T follicular helper cell (primary cell): ENCODE measurements at places on chromosomes 16 and 17.

DNA sequence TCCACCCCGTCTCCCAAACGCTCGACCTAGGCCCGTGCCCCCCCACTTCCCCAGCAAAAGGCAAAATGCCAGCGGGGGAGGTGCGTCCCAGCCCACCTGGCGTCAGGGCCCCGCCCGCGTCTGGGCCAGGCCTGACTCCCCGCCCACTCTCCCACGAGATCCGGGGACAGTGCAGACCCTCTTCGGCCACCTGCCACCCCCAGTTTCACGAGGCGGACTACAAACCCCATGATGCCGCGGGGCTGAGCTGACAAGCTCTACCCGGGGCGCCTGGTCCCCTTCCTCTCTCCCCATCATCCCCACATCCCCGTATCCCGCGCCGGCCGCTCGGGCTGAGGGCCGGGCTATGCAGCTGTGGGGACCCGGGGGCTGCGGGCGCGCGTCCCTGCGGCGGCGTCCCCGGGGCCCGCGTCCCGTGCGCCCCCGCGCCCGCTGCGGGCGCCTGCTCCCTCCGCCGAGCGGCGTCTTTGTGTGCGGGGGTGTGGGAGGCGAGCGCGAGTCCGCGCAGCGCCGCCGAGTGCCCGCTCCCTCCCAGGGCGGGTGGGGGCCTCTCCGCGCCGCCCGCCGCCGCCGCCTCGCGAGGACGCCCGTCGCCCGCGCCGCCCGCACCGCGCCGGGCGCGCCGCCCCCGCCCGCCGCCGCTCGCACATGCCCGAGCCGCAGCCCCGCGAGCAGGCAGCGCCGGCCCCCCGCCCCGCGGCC lies at the start of gene ANKRD13B:
TSS of gene ANKRD13B (plus strand) at position 283 of the 702 bp plus-strand sequence. CDS start 490 bp downstream, outside the sequence.
- DNase-seq = no peak

DNA sequence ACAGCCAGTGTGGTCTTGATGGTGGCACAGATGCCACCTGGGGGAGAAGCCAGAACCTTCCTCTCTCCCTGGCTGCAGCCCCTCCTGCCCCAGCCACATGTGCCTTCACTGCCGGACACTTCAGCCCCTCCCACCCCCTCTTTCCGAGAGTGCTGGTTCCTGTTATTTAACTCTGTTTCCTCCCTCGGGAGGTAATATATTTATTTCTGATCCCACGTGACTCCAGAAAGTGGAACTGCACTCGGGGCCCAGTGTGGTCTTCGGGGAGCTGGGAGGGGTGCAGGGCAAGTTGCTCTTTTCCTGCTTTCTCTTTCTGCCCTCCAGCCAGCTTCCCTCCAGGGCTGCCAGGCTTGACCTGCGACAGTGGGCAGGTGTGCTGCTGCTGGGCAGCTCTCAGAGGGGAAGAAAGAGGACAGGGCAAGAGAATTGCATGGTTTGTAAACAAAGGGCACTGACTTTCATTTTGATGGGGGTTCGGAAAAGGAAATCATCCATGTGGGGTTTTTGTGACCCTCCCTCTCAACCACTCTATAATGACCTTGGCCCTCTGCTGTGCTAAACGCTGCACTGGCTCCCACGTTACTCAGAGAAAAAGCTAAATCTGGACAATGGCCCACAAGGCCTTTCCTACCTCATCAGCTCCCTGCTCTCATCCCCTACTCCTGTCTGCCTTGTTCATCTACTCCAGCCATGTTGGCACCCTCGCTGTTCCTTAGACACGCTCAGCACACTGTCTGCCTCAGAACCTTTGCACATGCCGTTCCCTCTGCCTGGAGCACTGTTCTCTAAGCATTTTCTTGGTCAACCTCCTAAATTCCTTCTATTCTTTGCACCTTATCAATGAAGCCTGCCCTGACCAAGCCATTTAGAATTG lies 8.2 kb upstream of the CIITA start:
- no peak for DNase-seq

DNA sequence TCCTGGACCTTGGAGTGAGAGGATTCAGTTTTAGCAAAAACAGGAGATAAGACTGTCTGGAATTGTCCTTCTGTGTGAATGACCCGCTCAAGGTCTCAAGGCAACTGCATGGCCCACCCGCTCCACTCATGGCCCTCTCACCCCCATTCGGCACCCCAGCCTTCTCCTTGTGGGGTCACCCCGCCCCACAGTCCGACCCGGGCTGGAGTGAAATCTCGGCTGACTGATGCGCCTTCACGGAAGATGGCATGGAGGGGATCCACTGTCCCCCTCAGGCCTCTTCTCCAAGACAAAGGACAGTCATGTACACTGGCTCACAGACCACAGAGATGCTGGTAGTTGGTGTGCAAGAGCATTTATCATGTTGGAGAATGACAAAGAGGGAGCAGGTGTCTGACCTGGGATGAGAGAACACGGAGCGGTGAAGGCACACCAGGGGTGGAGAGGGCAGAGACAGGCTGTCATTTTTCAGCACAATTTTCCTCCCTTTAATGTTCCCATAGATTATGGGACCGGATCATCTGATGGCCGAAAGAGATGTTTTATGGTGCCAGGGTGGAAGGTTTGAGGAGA lies 391.9 kb upstream of the TNRC6C start:
- DNase-seq = no peak

- no peak for DNase-seq
Measured at GRCh38 chr17:2222301-2222700, 81.3 kb downstream of the SMG6 start.

GRCh38 chr16:3578610-3579551 lies 1.7 kb upstream of the NLRC3 start:
- no peak for DNase-seq

GRCh38 chr17:19411631-19412030 lies 599 bp downstream of the RNF112 start:
- no peak for DNase-seq

DNA sequence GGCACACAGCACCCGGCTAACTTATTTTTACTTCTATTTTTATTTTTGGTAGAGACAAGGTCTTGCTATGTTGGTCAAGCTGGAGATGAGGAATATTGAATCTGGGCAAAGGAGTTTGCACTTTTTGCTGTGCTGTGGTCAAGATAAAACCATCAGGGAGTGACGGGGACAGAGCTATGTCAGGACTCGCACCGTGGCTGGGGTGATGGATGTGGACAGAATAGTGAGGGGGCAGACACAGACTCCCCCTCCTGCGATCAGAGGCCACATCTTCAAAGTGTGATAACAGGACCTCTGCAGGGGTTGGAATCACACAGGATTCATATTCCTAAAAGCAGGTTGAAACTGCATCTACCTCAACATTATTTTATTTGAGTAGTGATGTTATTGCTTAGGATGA lies 25.6 kb downstream of the IL21R start:
- DNase-seq = no peak

DNA sequence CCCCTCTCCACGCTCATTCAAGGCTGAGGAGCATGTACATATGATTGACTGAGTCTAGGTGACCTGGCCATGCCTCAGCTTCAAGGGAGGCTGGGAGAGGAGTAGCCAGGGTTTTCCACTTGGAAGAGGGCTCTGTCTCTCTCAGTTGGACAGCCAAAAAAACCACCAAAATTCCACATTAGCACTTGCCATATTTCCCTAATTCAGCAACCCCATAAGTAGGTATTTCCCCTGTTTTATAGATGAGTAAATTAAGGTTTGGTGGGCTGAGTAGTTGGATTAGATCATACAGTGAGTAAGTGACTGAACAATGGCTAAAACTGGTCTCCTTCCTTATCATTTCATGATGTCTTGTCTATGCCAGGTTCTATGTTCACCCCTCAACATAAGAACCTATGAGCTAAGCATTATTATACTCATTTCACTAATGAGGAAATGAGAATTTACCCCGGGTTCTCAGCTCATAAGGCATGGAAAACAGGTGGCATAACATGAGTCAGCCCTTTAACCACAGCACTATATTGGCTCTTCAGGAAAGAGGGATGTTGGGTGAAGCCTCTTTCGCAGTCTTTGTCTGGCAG lies 68.0 kb upstream of the GAS7 start:
- no peak for DNase-seq

DNA sequence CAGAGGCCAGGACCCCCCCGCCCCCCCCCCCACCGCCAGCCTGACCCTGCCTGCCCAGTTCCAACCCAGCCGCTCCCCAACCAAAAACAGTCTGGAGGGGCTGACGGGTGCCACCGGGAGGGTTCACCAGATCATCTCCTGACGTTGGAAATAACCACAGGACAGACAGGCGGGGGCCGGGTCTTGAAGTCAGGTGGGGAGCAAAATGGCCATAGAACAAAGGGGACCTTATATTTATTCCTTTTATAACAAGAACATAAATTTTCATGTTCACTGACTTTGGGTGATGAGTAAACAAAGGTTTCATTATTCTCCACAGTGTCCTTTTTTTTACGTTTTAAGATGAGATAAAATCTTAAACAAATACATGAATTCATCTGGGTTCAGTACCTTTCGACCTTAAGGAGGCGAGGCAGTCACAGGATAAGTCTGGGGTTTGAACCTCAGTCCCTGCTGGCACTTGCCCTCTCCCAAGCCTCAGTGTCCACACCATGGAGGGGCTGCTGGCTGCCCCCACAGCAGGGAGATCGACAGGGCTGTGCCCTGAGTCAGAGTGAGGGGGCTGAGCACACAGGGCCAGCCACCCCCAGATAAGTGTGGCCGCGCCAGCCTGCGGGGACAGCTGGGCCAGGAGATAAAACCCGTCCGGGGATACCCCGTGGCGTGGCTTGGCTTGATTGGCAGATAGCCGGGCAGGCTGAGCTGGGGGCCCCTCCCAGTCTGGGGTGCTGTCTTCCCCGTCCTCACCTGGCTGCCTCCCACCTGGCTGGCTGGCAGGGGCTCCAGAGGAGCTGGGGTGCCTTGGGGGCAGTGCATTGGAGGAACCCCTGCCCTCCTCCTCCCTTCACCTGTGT lies 15.0 kb downstream of the SLC7A5 start:
- DNase-seq = no peak

DNA sequence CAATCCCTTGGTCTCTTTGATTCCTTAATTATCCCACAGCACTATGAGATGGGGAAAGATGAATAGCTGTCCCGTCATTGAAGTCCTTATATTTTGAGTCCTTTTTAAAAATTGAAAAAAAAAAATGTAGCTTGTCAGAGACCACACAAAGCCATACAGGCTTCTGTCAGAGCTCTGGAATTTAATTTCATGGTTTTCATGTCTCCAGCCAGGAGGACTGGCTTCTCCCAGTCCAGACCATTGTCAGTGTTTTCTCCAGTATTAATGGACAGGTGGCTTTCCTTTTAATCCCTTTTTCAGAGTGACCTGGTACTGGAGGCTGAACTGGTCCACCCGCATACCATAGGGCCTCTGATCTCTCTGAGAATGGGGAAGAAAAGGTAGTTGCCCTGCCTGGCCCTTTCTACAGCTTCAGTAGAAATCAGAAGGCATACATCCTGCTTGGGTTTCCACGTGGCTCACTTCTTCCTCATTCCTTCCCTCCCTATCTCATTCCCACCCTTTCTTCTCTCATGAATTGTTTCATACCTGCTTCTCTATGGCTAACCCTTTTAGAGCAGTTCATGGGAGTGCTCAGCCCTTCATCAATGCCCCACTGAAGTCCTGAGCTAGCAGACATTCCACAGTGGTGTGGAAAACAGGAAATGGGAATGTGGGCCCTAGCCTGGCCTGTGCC lies 29.1 kb downstream of the TRIM16 start:
- DNase-seq = no peak

DNA sequence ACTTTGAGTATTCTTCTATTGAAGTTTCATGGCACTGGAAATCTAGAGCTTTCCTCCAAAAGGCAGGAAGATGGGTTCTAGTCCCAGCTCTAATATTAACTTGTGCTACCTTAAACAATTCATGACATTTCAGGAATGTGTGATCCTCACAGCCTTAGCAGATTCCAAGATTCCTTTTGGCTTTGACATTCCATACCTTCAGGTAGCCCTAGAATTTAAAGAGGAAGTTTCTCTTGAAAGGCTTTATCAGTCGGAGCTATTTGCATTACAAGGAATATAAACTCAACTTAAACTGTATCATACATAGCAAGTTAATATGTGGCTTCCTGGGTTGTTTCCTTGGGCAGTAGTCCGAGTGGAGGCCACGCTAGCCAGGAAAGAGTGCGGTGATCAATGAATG lies 330.0 kb downstream of the SHISA9 start:
- no peak for DNase-seq

DNA sequence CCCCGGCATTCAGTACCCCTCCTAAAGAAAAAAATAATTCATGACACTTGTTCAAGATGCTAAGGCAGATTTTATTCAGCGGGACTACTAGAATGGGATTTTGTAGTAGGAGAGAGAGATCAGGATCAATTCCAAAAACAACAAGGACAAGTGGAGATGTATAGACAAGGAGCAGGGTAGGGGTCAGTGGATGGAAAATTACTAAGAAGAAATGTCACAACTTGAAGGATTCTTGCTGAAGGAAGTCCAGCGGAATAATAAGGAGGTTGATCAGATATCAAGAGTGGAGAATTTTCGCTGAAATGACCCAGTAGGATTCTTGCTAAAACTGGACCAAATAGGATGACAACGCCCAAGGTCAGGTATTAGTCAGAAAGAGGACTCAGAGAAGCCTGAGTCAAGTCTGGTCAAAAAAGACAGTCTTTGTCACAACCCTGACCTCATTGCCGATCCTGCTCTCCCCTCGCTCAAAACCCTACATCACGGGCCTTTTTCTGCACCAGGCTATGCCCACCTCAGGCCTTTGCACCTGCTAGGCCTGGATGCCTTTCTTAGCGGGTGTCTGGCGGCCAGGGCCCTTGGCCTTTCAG lies 36.9 kb downstream of the MMD start:
- no peak for DNase-seq

DNA sequence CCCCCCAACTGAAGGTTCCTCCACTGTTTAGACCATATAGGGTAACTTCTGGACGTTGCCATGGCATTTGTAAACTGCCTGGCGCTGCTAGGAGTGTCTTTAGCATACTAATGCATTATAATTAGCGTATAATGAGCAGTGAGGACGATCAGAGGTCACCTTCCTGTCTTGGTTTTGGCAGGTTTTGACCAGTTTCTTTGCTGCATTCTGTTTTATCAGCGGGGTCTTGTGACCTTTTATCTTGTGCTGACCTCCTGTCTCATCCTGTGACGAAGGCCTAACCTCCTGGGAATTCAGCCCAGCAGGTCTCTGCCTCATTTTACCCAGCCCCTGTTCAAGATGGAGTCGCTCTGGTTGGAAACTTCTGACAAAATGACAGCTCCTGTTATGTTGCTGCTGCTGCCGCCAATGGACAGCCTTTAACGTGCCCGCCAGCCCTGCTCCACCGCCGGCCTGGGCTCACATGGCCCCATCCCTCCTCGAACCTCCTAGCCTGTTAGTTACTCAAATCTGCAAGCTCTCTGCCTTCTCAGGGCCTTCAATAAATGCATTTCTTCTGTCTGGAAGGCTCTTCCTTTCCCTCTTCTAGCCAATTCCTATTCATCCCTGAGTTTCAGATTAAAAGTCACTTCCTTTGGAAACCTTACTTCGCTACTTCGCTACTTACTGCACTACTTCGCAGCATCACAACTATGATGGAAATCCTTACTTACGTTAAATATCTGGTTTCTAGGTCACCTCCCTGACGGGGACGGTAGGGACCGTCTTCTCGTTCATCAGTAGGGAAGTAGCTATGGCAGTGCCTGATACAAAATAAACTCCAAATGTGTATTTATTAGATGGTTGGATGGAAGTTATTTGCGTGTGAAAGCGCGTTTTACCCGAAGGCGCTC lies 640 bp upstream of the NAGLU start:
- DNase-seq = no peak

- peak; percentile 10 for DNase-seq
Measured at GRCh38 chr17:67718325-67718941, 697 bp downstream of the NOL11 start.

- DNase-seq = no peak
Measured at GRCh38 chr16:23183543-23183862, 958 bp downstream of the SCNN1G start.

- no peak for DNase-seq
Measured at GRCh38 chr17:2946144-2946543, 117.3 kb downstream of the OR1D5 start.

GRCh38 chr17:42338427-42338985 lies 49.7 kb downstream of the STAT3 start:
- DNase-seq = no peak

GRCh38 chr16:8203101-8203500 lies 387.2 kb downstream of the TMEM114 start:
- DNase-seq = no peak
